ENCODE measurements at places on chromosomes 5 and 9.

DNA sequence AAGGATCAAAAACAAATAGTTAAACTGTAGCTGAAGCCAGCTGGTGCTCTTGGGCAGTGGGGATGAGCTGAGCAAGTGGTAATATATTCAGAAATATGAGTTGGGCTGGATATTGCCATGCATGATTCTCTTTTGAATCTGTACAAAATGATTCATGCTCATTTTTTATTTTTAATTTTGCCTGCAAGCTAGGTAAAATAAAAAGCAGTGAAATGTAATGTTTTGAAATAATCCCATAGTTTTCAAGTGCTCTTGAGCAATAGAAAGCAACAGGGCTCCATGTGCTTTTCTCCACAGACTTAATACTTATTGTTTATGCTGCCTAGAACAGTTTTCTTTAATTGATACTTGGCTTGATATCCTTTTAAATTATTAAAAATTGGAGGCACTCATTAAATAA, 489.3 kb downstream of the TLE4 start:
- DNase-seq: no peak

- DNase-seq: no peak
These were observed 394.5 kb downstream of the ARHGEF28 start for GRCh38 chr5:74020503-74020902.

GRCh38 chr5:41636605-41637004, 126.2 kb upstream of the PLCXD3 start:
- no peak for DNase-seq

DNA sequence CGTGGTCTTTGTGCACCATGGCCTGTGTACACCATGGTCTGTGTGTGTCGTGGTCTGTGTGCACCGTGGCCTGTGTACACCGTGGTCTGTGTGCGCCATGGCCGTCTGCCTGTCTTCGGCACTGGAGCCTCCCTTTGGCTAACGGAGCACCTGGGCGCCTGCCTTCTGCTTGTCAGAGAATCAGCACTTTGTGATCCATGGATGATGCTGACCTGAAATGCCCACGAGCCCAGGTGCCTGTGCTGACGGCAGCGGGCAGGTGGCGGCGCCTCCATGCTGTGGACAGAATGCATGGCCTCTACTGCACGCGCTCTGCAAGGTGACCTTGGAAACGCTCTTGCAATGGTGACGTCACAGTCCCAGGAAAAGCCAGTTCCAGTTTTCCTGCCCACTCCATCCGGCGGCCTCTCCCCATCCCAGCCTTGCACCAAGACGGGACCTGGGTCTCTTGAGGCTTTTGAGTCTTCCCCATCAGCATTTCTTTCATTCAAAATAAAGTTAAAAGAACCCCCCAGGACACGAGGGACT, 14.6 kb downstream of the LCN9 start:
- DNase-seq: no peak

DNA sequence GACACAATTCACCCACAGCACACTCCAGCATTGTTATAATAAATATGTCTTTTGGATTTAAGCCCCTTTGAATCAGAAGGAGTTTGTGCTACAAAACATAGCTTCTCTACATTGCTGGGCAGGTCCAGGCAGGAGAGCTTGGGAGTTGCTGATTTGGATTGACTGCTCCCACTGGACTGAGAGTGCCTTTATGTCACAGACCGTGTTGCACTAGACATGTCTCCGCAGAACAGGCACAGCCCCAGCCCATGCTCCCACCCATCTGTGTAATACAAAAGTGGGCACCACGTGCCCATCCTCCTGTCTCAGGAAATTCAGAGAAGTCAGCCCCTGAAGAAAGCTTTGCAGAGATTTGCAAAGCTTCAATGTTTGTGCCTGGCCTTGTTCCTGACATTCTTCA, 117.1 kb downstream of the MED10 start:
- DNase-seq: no peak

GRCh38 chr9:76646249-76646648, 118.0 kb upstream of the PCA3 start:
- DNase-seq: no peak

DNA sequence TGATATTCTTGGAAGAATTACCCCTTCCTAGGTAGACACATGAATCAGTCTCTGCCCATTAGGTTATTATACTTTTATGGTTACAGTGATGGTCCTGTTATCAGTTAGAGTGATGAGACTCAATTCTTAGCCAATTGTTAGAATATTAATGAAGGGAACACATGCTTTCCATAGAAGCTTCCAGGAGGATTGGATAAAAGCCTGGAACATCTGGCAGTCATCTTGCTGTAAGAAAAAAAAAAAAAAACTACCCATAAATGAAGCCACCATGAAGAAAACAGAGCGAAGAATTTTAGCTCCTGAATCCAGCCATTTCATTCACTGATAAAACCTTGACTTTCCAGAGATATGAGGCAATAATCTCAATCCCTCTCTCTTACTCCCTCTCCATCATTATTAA, 262.5 kb upstream of the GRIN3A start:
- DNase-seq: no peak

DNA sequence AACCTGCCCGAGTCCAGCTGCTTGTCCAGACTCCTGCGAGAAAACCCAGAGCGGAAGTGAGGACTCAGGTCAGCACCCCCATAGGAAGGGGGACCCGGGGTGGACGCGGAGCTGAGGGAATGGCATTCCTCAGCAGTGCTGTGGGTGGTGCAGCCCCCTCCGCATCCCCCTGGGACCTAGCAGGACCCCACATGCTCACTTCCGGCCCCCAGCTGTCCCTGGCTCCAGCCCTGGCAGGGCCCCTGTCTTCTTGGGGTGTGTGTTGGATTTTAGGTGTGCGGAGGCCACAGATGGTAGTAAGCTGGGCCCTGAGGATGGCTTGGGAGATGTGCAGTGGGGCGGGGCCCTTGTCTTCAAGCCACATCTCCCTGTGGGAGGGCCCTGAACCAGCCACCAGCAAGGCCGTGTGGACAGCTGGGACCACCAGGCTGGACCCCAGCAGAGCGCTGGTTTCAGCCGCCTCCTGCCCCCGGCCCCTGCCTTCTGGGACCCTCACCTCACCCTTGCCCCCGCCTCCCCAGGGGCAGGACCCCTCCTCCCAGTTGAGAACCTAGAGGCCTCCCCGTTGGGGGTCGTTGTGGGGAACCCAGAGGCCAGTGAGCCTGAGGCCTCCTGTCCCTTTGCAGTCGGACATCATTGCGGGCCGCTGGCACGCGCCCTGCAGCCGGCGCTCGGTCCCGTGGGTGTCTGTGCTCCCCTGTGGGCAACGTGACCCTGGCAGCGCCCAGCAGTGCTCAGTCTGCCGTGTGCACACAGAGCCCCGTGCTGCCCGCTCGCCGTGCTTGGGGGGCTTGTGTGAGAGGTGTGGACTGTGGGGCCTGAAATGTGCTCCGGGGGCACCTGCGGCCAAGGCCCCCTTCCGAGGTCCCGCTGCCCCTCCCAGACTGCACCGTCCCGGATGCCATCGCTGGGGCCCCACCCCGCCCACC, 10.8 kb upstream of the SLC9A3 start:
- no peak for DNase-seq

DNA sequence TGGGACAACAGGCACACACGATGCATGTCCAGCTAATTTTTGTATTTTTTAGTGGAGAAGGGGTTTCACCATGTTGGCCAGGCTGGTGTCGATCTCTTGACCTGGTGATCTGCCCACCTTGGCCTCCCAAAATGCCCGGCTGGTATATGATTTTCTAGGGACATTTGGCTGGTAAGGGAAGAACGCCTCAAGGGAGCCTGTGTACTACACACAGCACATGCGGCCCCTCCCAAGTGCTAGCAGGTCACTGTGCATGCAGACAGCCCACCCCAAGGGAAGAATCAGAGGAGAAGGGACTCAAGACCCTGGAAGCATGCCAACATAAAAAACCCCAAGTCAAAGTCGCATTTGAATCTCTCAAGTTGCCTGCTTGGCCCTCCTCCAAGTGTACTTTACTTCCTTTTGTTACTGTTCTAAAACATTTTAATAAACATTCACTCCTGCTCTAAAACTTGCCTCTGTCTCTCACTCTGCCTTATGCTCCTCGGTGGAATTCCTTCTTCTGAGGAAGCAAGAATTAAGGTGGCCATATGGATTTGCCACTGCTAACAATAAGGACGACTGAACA, 24.3 kb upstream of the OTULINL start:
- DNase-seq: no peak

DNA sequence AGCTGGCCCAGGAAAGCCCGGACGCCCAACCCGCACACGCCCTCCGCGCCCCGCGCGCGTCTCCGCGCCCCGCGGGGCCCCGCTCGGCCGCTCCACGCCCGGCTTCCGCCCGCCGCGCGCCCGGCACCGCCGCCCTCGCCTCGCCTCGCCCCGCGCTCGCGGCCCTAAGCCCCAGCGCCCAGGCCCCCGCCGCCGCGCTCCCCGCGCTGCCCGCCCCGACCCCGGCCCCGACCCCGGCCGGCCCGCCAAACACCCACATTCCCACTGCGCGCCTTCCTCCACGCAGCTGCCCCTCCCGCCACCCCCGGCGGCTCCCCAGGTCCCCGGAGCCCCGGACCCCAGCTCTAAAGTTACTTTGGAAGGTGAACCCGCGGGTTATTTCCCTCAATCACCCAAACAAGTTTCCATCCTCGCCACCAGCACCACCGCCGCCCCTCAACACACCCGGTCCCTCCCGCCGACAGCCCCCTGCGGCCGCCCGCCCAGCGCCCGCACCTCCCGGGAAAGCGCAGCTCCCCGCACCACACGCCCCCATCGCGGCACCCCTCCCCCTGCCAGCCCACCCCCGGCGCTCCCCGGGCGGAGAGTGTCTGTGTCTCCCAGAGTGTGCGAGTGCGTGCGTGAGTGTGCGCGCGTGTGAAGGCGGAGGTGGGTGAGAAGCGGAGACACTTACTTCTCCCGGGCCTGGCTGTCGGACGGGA, 439 bp downstream of the SSBP2 start:
- no peak for DNase-seq

- DNase-seq: no peak
These were observed 21.3 kb upstream of the SMIM15 start for GRCh38 chr5:61183538-61183937.

- peak; percentile 78 for DNase-seq
These were observed 1.6 kb downstream of the BSPRY start for GRCh38 chr9:113350937-113351336.

- DNase-seq: no peak
These were observed 431.6 kb downstream of the IRX1 start for GRCh38 chr5:4027088-4027734.

DNA sequence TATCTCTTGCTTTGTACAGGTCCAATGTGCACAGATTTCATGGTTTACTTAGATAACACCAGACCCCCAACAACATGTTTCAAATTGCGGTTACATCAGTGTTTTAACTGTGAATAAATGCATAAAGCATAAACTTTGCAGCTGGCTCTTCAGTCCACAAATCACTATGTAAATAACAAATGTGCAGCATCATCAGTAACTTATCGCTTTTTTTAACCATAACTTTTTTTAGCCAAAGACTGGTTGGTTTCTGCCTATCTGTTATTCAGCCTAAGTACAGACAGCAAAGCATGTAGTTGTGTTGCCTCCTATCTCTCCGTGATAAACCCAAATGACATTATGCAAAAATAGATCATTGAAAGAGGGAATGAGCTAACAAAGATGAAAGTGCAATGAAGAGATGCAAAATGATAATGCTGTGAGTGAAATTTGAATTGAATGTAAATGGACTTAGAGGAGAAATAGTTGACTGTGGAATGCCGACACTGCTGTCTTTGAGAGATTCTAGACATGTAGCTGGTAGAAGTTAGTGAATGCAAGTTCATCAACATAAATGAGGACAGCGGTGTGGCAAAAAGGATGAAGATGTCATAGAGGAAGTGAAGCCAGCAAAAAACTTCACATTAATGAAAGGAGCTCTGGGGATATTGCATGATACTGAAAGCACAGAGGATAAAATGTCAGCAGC, 108.8 kb downstream of the PDE8B start:
- DNase-seq: no peak

DNA sequence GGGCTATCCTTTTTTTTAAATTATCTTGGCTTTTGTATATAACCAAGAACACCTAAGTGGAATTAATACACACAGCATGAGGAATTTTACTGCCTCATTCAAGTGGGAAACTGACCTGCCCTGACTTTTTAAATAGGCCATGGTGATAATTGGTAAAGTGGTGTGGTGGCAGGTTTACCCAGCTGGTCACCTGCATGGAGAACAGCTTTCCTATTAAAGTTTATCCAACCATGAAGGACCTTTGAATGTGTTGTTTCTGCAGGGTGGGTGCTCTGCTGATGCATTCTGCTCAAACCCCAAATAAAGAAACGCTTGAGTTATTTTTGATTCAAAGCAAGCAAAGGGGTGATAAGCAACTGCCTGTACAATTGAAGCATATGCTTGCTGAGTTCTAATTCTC, 261.0 kb upstream of the GRIN3A start:
- no peak for DNase-seq

DNA sequence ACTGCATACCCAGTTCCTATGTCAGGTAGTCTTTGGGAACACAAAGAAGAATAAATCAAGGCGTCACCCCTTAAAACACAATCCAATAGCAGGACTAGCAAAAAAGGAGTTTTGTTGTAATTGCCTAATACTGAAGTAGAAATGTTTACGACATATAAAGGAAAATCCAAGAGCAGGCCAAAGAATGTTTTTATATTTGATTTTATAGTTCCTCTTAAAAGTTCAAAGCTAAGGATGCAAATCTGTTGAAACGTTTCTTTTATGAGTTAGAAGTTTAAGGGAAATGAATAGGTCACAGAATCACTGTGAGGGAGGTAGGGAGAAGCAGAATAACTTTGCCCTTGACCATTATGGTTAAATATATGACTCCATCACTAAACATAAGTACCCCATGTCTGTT, 136.1 kb downstream of the PAM start:
- DNase-seq: no peak

Measured in GF-D8 (cell line).